Dorsolateral prefrontal cortex (tissue), 122 donors: ENCODE measurements at places on chromosomes 2 and 18.

- DNase-seq = no peak
These were observed 49.9 kb upstream of the CXCR4 start for GRCh38 chr2:136167721-136168475.

DNA sequence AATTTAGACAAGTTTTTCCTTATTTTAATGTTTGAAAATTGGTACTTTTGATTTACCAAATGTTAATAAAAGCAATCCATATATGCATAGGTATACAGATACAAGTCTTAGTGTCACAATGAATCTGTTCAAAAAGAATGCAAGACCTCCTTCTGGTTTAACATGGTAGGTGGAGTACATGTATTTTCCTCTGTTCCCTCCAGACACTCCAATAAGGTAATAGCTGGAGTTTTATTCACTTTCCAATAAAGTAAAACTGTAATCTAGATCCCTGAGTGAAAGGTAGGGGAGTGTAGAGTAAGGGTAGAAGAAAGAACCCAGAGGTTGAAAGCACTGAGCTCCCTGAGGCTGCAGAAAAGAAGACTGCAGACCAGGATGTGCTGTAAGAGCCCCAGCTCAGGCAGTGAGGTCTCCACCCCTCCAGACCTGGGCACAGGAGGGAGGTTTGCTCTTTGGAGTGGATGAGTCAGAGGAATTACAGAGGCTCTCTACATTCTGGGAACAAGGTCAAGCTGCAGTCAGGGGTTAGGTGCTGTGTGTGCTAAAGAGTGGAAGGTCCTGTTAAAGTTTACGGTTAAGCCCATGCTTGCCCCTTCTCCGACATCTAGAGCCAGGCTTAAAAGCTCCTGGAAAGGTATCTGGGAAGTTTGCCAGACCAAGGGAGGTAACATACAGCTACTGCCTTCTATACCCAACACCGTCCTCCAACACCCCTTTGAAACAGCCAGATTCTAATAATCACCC lies 27.6 kb upstream of the STAT1 start:
- no peak for DNase-seq

DNA sequence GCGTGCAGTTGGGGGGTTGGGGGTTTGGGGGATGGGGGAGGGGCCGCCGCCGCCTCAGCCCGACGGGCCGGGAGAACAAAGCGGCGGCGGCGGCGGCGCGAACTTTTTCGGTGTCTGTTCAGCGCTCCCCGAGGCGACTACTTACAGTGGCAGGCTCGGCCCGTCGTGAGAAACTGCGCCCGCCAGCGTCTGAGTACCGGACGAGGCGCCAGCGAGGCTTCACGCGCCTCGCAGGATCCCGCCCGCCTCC lies 172 bp downstream of the PRKD3 start:
- peak; percentile 69 for DNase-seq

DNA sequence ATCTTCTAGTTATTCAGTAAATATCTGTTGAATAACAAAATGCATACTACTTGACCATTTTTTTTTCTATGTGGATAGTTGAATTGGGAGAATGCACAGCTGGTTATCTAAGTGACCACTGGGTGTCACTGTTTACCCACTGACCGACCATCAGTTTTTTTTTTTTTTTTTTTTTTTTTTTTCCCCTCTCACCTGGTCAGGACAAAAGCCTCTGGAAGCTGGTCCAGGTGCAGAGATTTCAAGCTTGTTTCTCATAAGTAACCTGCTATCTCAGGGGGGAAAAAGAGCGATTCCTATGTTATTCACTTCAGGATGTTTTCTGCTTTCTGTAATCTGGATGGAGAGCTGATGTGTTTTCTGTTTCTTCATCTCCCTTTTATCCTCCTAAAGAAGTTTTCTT lies 256.0 kb downstream of the DCDC2C start:
- DNase-seq = no peak

GRCh38 chr2:210000464-210001324 lies 1.7 kb upstream of the RPE start:
- no peak for DNase-seq

- no peak for DNase-seq
These were observed 151.6 kb downstream of the FAM210A start for GRCh38 chr18:13574761-13575160.

DNA sequence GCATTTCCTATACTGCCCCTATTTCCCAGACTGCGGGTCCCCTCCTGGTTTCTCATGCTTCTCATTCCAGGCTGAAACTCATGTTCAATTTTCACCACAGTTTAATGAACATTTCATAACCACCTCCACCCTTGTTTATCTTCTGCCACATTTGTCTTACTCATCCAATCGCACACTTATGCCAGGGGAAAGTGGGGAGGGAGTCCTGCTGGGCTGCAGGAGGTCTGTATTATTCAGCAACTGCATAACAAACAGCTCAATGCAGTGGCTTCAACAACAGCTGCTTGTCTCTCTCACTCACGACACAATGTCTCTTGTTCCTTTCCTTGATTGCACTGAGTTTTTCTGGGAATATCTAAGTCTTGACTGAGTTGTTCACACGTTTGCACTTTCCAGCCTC lies 106.0 kb downstream of the ZNF519 start:
- no peak for DNase-seq

- peak; percentile 47 for DNase-seq
These were observed 8.5 kb upstream of the RMDN2 start for GRCh38 chr2:37916512-37917082.

DNA sequence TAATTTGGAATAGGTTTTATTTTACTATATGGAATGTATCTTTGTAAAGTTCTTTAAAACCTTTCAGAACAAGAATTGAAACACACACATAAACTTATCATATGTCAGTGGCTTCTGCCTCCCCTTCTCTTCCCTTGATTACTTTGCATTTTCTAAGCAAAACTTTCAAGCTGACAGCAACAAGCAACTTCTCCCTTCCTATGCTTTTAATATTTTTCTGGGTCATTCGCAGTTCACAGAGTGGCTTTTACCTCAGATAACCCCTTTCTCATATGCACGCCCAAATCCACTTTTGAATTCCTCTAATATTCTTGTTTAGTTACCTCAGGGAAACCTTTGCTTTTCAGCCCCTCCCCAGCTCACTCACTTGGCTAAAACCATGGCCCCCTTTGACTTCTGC lies 36.7 kb upstream of the CDC42EP3 start:
- no peak for DNase-seq

- no peak for DNase-seq
These were observed 110.0 kb upstream of the EPAS1 start for GRCh38 chr2:46187112-46187618.

- no peak for DNase-seq
These were observed 154.3 kb downstream of the UXS1 start for GRCh38 chr2:106039634-106040315.

GRCh38 chr18:22094358-22094734 lies 75.0 kb upstream of the GATA6 start:
- DNase-seq = no peak

DNA sequence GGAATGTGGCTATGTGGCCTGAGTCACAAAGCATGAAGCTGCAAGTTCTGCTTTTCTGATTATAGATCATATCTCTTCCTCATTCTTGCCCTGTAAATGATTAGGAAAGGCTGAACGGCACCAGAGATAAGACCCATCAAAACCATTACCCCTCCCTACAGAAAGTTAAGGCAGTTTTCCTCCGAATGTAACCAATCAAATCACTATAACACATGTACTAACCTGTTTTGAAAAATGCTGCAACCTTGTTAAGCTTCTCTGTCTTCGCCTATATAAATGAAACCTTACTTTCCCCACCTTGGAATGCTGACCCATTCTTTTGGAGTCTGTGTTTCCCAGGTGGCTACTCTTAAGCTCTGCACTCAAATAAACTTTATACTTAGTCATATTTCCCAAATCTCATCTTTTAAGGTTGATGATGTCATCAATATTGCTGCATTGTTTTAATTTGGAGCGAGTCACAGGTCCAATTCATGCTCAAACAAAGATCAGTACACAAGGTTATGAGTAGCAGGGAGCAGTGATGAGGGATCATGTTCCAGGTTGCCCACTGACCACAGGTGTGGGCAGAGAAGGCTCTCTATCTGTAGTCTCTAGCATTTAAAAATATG lies 662.3 kb downstream of the IRS1 start:
- no peak for DNase-seq

DNA sequence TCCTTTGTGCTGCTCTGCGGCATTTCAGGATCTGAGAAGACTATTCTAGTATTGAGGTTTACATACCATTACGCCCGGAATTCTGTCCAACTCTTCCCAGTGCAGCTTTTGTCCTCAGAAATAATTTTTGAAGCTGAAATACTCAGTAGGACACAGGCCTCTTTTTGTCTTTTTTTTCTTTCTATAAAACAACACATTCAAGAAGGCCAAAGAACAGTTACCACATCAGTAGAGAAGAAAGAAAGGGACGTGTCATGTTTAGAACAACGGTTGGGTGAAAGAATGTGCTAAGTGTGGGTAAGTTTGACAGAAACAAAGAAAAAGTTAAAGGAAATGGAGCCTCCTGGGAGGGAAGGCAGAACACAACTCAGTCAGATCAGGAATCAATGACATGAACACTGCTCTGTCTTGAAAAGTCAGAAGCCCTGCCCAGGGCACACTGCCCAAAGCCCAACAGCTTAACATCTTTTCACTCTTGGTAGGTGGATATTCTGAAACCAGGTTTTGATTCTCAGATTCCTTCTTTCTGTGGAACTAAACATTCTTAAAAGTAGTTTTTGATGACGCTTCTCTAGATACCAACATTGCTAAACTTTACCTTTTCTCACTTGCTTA lies 198.6 kb upstream of the CWC22 start:
- DNase-seq = no peak

- DNase-seq = no peak
These were observed 874 bp downstream of the WDR43 start for GRCh38 chr2:28895189-28895893.

GRCh38 chr2:126864861-126865260 lies 33.8 kb upstream of the TEX51 start:
- no peak for DNase-seq

GRCh38 chr2:200138391-200139124 lies 167.9 kb upstream of the SPATS2L start:
- DNase-seq = no peak

- no peak for DNase-seq
These were observed 24.9 kb upstream of the ERICH2 start for GRCh38 chr2:170745305-170745704.

GRCh38 chr2:120669971-120670370 lies 65.7 kb upstream of the GLI2 start:
- no peak for DNase-seq

- no peak for DNase-seq
These were observed 54.9 kb upstream of the HS6ST1 start for GRCh38 chr2:128373451-128374000.

DNA sequence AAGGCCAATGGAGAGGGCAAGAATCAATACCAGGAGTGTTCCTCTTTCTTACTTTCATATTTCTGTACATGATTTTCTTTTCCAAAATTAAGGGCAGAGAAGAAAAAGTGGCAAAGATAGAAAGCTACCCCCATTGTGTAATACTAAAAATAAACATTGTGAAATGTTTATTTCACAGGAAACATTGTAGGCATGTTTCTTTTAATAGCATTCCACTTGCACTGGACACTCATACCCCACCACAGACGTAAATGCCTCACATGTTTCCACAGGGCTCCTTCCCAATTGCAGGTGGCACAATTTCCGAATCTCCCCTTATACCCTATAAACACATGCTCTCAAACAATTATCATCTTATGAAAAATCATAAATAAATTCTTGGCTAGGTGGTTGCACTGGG lies 645.1 kb upstream of the SETBP1 start:
- DNase-seq = no peak

DNA sequence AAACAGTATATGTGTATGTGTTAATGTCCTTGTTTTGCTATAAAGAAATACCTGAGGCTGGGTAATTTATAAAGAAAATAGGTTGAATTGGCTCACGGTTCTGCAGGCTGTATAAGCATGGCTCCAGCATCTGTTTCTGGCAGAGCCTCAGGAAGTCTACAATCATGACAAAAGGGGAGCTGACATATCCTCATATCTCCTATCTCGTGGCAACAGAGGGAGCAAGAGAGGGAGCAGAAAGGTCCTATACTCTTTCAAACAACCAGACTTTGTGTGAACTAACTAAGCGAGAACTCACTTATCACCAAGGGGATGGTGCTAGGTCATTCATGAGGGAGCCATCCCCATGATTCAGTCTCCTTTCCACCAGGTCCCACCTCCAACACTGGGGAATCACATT lies 13.0 kb downstream of the CALCRL start:
- no peak for DNase-seq

- DNase-seq = peak; percentile 26
These were observed 11.5 kb downstream of the PPP1R7 start for GRCh38 chr2:241161646-241162281.

GRCh38 chr2:164934401-164935117 lies 20.8 kb downstream of the SLC38A11 start:
- no peak for DNase-seq

- DNase-seq = no peak
These were observed 40.6 kb downstream of the SDC1 start for GRCh38 chr2:20184067-20184938.

DNA sequence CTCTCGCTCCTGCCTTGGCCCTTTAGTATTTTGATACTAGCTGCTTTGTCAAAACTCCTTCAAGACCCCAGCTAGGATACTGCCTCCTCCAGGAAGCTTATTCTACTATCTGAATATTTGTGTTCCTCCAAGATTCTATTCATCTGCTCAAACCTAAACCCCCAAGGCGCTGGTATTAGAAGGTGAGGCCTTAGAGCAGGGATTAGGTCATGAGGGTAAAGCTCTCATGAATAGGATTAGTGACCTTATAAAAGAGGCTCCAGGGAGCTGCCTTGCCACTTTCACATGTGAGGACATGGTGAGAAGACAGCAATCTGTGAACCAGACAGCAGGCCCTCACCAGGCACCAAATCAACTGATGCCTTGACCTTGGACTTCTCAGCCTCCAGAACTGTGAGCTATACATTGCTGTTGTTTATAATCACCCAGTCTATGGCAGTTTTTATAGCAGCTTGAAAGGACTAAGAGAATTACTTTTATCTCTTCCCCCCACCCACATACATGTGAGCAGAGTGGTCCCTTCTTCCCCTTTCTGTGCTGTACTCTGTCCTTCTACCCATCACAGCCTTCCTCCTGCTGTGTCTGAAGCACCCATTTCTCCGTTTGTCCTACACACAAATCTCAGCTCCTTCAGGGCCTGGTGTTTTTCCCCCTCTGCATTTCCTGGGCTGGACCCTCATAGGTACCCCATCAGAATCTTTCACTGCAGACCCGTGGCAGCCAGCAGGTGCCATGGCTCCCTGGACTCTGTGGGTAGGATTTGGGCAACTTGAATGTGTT lies 54.5 kb downstream of the HS1BP3 start:
- DNase-seq = no peak

DNA sequence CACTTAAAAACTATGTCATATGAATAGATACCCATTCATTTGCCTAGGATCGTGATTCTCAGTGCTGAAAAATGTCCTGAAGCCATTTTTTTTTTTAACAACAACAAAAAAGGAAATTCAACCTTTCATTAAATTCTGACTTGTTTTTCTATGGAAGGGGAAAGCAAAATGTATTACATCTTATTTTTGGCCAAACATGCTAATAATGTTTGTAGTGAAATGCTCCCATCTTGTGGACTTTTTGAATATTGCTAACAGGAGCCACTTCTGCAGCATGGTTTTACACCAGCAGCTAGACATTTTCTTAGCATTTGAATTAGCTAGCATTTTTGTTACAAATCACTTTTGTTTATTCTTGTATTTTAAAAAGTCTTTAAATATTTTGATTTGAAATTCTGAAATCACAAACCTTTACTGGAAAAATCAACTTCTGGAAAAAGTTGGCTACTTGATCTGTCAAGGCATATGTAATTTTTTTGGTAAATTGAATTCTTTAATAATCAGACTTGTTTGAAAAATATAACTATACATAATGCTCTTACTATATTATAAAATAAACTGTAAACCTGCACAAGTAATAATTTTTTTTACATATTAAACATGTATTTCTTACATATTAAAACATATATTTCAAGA lies 75.8 kb downstream of the KIDINS220 start:
- no peak for DNase-seq
